ENCODE measurements at places on chromosomes 2 and 18.

GRCh38 chr18:23963443-23964165 lies 51.0 kb upstream of the TTC39C start:
- no peak for DNase-seq

DNA sequence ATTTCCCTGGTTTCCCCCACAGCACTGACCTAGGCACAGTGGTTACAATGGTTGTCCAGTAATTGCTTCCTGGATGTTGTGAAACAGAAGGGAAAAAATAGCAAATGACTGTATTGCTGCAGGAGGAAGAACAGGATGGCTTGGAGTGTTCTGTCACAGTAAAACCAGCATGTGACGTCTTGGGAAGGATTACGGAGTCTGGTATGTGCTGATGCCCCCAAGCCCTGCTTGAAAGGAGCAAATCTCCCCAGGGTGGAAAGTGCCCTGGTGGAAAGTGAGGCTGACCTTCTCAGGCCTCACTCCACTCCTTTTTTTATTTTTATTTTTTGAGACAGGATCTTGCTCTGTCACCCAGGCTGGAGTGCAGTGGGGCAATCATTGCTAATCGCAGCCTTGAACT lies 7.8 kb downstream of the RAB11FIP5 start:
- no peak for DNase-seq

DNA sequence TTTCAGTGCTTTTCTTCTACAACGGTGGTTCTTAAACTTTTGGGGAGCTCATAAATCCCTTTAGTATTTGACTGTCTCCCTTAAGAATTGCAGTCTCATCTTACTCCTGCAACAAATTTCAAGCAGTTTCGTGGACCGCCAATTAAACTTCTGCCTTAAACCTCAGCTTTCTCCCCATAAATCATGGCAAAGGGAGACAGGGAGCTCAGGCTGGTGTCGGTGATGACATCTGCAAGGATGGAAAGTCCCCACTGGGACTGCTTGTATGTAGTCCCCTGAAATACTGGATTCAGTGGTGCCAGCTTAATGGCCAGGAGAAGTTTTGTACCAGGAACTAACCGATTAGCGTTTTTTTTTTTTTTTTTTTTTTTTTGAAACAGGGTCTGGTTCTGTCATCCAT lies 148.7 kb upstream of the ITGA6 start:
- no peak for DNase-seq

GRCh38 chr2:24832521-24832920 lies 39.3 kb downstream of the CENPO start:
- no peak for DNase-seq

DNA sequence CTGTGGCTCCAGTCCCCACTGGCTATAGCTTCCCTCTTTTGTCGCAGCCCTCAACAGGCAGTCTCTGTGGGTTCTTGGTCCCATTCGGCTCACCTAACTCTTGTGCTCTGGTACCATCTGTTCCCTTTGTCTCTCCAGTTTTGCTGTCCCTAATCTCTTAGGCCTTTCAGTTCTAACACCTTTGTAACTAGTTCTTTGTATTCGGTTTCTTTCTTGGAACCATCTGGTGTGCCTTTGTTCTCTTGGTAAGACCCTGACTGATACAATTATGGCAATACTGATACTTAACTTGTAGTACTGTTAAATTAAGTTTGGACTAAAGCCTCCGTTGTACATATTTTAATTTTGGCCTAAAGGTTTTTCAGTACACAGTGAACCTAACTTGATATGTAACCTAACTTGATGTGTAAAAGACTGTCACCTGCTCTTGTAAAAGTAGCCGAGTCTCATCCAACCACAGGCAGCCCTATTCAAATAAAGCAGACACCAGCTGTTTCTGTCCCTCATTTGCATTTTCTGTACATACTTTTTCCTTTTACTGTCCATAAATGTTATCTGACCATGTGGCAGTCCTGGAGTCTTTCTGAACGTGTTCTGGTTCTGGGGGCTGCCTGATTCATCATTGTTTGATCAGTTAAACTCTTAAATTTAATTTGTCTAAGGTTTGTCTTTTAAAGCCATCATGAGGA lies 4.8 kb upstream of the MRPL44 start:
- no peak for DNase-seq

GRCh38 chr2:127735044-127735443 lies 33.7 kb downstream of the SFT2D3 start:
- no peak for DNase-seq

GRCh38 chr2:119472749-119473148 lies 41.1 kb downstream of the TMEM37 start:
- DNase-seq, result no peak

- no peak for DNase-seq
Observed at GRCh38 chr2:75294362-75294761, 95.0 kb upstream of the TACR1 start.

DNA sequence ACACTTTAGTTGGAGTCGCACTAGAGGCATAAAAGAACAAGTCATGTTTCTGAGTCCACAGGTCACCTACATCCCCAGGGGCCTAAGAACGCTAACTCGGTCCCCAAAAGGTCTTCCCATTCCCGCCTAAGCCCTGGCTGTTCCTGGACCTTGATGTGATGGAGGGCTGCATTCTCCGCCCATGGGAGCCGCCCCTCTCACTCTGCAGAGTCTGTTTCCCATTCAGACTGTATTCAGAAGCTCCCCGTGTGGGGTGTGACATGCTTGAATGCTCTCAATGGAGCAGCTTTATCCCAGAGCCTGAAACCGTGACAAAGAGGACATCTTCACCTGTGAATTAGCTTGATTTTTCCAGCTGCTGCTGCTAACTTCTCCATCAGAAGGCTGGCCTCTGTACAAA lies 319.0 kb upstream of the KLHL29 start:
- no peak for DNase-seq

DNA sequence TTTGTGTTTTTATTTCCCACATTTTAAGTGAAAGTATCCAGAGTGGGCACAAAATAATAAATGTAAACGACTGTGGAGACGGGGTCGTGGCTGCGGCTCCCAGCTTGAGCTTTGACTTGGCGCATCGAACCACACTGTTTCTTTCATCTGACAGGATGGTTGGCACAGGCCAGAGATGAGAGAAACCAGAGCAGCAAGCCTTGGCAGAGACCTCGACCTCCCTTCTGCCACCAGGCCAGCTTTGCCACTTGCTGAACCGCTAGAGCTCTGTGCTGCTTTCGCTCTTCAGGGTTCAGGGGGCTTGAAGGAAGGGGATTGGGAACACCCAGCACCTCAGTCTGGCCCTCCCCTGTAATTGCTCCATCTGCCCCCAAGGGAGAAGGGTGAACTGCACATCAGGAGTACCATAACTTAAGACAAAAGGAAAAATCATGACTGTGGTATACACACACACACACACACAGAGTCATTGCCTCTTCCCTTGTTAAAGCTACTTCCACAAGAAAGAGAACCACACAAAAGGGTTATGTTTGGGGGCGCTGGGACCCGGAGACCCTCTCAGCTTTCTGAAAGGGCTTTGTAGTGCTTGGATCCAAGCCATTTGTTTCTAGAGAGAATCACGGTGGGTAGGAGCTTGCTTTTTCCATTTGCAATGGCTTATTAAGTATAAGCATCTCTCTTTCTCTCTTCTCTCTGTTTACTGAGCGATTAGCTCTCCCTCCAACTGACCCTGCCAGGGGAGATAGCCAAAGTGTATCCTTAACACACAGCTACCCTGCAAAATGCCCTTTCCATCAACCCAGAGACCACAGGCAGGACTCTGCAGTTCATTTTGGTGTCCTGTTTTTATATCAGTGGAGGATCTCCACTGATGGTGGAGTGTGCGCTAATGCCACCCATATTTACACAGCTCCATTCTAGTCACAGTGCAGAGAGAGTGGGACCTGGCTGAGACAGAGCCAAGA lies 23.0 kb downstream of the POU3F3 start:
- DNase-seq, result no peak

- DNase-seq, result no peak
Observed at GRCh38 chr2:127024769-127025358, 82.1 kb downstream of the BIN1 start.

GRCh38 chr2:38605298-38605830 lies 2.6 kb upstream of the HNRNPLL start:
- DNase-seq, result no peak

DNA sequence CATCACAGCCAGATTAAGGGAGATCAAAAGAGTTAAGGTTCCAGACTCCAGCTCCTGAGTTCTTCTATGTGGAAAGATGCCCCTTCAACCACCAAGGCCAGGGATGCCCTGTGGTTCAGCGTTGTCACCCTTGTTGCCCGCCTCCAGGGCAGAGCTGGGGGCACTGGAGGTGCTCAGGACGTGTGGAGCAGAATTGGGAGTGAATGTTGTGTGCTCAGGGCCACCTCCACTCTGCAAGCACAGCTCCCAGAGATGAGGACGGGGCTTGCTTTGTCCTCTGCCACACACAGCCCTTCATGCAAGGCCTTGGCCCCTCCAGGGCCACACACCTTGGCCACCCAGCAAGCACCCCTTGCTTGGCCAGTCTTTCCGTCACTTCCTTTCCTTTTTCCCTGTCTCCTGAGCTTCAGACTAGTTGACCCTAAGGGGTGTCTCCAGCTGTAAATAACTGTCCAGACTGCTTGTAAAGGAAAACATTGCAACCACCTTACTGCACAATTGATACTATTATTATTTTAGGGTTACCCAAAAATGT lies 103.3 kb downstream of the AGAP1 start:
- DNase-seq, result no peak
